Activated CD4-positive, alpha-beta T cell treated with anti-CD3 and anti-CD28 coated beads, Interleukin-2, Interleukin-4, amounts not matched to agents 100 ng/mL and 50 ng/mL, durations not matched to agents 16 hours and 8 hours (primary cell): ENCODE measurements at places on chromosomes 7 and 10.

DNA sequence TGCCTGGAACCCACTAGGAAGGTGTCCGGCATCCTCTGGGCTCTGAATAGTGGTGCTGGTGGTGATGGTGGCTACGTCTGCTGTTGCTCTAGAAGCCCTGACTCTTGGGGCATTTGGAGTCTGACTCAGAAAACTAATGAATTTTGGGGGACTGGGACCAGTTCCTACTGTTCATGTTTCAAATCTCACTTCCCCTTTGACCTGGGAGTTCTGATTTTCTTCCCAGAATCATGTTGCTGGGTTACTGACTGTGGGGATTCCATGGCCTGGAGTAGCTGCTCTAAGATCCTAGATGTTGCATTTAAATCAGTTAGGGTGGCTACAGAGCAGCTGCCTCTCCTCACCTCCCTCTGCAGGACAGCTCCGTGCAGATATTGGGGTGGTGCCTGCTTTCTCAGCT, 3.2 kb downstream of the TSPAN33 start:
- no peak for DNase-seq

DNA sequence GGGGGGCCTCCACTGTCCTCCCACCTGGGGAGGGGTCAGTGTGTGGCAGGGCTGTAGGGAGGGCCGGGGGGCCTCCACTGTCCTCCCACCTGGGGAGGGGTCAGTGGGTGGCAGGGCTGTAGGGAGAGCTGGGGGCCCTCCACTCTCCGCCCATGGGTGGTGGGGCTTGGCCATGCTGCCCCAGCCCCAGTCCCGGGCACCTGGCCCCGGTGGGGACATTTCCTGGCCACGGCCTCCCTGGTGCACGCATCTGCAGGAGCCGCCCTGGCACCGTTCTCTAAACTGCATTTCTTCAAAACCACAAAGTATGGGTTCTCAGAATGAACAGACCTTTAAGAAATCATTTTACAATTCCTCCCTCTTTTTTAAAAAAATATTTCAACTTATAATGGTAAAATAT, 89.3 kb upstream of the PDGFA start:
- no peak for DNase-seq

DNA sequence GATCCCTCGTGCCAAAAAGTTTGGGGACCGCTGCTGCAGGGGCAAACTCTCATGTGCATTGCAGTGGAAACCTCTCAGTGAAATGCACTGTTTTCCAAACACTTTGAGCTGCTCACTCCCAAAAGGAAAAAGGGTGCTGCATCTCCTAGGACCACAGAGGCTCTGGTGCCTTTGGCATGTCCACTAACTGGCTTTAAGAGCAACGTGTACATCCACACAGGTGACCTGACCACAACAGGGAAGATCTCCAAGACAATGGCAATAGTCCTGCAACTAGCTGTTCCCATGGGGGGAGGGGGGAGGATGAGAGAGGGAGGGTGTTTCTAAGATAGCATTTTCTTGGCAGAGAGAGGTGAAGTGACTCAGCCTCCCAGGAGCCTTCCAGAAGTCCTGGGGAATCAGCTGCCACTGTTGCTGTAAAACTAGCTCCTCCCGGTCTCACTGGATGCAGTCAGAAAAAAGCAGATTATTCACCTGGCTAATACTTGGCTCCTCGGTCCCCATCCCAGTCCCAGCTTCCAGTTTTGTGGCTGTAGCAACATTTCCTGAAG, 181.7 kb downstream of the HECW1 start:
- no peak for DNase-seq

DNA sequence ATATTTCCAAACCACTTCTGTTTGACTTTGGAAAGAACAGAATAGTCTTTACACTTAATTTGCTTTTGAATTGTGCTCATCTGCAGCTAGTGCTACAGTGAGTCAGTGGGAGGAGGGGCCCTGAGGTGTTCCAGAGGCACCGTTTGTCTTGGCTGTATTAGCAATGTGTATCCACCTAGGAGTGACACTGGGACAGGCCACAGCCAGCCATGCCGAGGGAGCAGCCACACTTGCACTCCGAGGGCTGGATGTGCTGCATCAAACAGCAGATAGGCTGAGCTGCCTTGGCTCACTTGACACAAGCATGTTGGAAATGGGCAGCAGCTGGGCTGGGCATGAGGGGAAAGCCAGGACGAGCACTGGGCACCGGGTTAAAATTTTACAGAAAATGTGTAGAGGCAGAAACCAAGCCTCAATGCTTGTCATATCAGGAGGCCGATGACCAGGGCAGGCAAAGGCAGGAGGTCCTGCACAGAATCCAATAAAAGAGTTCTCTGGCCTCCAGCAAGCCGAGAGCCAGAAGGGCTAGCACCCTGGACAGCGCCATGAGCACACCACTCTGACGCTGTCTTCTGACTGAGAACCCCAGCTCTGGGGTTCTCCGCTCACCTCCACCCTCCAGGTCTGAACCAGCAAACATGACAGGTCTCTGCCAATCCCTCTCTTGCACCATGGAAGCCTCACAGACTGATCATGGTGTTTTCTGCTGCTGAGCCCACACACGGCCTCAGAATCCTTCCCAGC, 163.3 kb downstream of the GRID1 start:
- peak; percentile 9 for DNase-seq

GRCh38 chr10:79148452-79149344, 79.9 kb downstream of the ZMIZ1 start:
- DNase-seq, result no peak

DNA sequence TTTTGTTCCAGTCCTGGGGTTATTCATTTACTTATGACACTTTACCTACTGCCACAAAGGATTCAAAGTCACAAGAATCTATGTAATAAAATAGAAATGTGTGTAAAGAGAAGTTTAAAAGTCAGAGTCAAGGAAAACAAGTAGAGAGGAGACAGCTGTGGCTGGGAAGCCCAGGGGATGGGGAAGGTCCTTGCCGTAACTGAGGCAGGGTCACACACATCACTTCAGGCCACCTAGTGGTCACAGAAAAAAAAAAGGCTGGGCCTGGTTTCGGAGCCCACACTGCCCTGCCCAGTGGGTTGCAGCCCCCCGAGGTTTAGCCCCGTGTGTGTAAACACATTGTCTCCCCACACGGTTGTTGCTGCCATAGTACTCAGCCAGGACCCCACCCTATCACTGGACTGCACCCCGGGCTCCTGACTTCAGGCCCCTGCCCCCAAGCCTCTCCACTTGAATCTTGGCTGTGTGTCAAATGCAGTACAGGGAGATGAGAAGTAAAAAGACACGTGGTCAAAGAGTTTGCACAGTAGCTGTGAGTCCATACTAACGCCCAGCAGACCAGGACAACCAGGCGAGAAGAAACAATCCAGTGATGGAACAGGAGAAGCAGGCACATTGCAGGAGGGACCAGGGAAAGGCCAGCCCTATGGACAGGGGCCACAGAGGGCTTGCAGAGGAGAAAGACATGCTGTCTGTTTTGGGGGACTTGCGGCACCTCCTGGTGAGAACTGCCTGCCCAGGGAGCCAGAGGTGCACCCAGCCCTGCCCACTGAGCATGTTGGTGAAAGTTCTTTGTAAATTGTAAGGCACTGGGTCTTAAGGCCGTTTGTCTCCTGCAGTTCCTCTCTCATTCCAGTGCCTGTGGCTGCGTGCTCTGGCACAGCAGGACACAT, 91.4 kb upstream of the MACROH2A2 start:
- no peak for DNase-seq

DNA sequence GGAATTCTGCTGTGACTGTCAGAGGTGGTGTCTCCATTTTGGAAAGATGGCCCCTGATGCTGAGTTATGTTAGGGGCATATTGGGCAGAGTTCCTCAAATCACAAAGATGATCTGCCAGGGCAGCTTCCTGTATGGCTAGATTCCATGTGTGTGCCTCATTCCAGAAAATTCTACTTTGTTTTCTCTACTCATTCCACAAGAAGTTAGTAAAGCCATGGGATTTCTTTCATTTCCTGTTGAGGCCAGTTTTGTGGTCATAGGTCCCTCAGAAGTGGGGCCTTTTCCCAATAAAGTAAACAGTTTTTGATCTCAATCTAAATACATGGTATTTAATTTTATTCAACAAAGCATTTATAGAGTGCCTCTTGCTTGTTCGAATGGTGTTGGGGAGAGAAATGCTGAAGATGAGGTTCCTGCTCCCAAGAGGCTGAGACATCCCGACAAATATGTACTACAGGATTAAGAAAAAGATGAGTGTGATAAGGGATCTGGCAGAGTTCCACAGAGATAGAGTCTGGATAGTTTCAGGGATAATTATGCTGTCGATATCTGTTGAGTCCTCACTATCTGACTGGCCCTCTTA, 33.0 kb downstream of the MINDY4 start:
- DNase-seq, result no peak

DNA sequence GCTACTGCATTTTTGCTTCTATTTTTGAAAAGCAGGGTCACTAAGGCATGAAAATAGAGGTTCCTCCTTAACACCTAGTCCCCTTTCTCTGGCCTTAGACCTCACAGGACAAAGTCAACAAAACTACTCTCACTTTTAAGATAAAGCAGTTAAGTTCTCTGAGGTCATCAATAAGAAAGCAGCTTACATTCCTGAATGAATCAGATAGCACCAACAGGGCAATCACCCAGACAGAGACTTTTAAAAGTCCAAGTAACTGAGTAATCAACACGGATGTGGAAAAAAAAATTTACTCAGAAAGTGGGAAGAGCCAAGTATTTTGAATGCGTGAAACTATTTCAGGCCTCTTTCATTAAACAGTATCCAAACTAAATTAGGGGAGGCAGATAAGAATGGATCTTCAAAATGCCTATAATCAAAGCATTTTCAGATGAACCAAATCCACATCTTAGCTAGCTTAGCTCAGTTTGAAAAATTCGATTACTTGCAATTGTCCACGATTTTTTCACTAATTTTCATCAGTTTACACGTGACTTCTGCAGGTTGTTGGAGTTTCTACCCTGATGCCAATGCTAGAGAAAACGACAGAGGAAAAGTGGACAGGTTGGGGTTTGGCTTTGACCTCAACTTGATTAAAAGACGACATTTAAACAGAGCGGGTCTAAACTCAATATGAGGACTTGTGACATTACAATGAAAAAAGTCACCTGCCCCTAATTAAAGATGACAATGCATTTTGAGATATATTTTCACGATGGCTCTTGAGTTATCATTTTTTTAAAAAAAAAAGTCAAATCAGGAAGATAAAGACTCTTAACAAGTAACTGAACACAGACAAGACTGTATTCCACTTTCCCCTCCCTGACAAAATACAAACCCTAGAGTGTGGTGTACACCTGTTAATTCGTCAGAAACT, 1.6 kb downstream of the BEND7 start:
- DNase-seq, result no peak

- DNase-seq, result no peak
Measured at GRCh38 chr7:40655426-40655825, 520.6 kb downstream of the SUGCT start.

- no peak for DNase-seq
Measured at GRCh38 chr10:79409038-79409725, 36.2 kb downstream of the ZCCHC24 start.

GRCh38 chr10:123318516-123318915, 164.3 kb downstream of the BUB3 start:
- no peak for DNase-seq

- no peak for DNase-seq
Measured at GRCh38 chr7:80775482-80775881, 137.0 kb downstream of the CD36 start.

GRCh38 chr7:781186-781849, 51.0 kb upstream of the SUN1 start:
- no peak for DNase-seq

GRCh38 chr7:44308596-44309270, 16.7 kb downstream of the CAMK2B start:
- DNase-seq, result no peak

GRCh38 chr10:126429275-126429674, 41.0 kb upstream of the ADAM12 start:
- DNase-seq, result no peak

DNA sequence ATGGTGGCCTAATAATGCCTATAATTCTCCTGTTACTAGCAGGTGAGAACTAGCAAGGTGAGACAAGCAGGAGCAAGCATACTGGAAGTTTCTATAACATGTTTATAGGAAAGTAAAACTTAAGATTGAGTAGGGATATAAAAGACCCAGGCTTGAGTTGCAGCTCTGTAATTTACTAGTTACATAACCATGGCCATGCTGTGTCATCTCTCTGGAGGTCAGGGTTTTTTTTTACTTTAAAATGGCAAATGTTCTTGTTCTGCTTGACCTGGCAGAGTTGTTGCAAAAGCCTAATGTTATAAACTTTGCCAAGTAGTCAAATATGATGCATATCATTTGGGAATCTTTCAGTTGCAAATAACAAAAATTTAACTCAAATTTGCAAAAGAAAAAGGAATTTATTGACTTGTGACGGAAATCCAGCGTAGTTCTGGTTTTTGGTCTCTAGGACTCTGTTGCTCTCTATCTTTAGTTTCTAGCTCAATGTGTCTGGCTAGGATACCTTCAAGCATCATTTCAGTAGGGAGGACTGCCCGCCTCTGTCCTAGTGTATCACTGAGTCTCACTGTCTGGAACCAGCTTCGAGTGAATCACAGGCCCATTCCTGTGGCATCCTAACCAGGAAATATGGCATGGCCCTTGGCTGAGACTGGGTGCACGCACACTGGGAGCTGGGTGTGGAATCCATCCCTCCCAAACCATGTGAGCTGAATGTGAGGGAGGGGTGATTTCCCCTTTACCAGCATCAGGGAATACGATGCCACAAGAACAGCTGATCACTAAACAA, 67.9 kb downstream of the ADAM22 start:
- DNase-seq, result no peak

DNA sequence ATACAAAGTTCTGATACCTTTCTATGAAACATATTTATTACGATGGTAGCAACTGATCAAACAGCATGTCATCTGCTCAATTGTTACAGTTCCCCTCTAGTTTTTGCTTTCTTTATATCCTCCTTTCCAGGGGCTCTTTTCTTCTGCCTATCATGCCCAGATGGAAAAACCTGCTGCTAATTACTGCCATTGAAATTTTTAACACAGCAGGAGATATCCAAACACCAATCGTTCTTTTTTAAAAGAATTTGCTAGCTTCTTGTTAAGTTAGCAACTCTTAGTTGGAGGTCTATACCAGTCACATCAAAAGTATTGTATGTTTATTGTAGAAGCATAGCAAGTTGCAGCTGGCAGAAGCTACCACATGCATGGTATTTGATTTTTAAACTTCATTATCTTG, 768.5 kb downstream of the NXPH1 start:
- no peak for DNase-seq

DNA sequence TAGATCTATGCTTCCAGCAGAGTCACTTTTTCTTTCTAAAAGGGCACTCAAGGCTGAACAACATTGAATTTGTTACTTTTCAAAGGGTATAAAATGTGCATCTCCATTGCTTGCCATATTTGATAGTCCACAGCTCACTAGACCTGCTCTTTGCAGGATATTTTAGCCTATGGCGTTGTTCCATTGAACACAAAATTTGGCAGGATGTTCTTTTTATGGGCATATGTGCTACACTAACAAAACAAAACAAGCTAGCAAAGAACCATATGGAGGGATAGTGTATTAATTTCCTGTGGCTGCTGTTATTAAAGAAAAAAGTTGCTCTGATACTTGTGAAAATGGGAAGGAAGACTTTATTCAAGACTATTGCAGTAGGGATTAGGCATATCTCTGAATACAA, 828.7 kb downstream of the TYW1 start:
- DNase-seq, result no peak

GRCh38 chr10:3803927-3804741, 19.1 kb upstream of the KLF6 start:
- peak; percentile 77 for DNase-seq
